ENCODE measurements at places on chromosomes 12 and 14. TPM values are rescaled to one million over a fixed set of nuclear protein-coding genes. Genes with fewer than 3 reads are reported as not detected.

CAPRIN2 gene
- 19.1 TPM for total RNA-seq

TTC6 gene
- total RNA-seq, result not detected

RESF1 gene
- 164 TPM for total RNA-seq

CDH24 gene
- 1.8 TPM for total RNA-seq

LHX5 gene
- total RNA-seq, result not detected

IL25 gene
- total RNA-seq, result not detected

RFX4 gene
- not detected for total RNA-seq

GRCh38 chr14:92404421-92404820, 81.5 kb downstream of the SLC24A4 start:
- DNase-seq, result no peak

DNA sequence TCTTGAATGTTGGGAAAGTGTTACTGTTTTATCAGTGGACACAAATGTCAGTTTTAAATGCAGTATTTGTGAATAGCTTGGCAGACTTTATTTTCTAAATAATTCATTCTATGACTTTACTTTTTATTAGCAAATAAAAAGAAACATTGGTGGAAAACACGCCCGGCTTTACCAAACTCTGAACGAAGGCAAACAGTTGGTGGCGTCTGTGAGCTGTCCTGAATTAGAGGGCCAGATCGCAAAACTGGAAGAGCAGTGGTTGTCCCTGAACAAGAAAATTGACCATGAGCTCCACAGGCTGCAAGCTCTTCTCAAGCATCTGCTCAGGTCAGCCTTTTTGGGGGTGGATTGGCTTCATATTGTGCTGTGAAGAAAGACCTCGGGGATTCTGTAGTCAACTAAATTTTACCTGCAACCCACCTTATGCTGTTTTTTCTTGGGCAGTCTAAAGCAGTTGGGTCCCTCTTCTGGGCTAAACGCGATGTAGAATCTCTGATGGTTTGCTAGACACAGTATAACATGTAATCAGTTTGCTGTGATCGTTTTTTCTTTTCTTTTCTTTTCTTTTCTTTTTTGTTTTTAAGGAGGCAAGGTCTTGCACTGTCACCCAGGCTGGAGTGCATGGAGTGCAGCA, 156.4 kb downstream of the ESR2 start:
- DNase-seq, result no peak

DNA sequence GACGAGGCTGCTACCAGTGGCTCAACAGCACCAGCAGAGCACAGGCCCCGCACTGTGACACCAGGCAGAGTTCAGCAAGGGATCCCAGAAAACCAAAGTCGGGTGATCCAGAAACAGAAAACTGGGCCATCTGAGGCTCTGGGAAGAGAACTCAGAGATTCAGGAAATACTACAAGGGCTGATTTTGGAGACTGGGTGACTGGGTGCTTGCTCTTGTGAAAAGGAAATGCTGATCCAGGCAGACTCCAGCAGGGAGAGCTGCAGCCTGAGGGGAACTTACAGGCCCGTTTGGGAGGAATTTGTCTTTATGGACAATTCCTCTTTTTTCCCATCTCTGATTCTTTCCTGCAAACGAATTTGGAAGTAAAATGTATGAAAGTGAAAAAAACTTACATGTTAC, 28.2 kb downstream of the FOXN3 start:
- no peak for DNase-seq

- DNase-seq, result peak; percentile 2
Measured at GRCh38 chr14:104353921-104354701, 215.7 kb downstream of the KIF26A start.

- DNase-seq, result peak; percentile 50
Measured at GRCh38 chr12:14417715-14418114, 52.2 kb downstream of the ATF7IP start.

DNA sequence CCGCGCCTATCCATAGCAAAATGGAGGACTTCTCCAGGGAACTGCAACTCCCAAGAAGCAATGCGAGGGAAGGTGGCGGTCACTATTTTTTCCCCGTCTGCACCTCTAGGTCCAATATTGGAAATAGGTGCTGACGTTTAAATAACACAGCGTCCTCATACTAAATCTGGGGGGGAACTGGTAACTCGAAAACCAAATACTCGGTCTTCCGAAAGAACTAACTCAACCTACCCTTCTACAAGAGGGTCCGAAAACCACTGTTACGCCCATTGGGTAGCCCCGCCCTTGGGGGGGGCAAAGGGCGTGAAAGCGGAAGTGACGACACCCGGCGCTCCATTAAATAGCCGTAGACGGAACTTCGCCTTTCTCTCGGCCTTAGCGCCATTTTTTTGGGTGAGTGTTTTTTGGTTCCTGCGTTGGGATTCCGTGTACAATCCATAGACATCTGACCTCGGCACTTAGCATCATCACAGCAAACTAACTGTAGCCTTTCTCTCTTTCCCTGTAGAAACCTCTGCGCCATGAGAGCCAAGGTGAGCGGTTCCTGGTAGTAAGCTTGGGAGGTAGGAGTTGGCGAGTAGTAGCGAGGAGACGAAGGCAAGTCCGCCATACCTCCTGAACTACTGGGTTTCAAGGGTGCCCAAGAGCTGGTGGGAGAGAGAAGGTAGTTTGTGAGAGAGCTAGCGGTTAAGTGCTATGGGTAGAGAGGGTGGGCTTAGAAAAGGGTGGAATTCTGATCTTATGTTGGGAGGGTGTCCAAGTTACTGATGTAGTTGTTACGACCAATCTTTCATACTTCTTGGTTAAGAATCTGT, at the start of gene RPL41:
Gene RPL41 (plus strand): TSS at position 367 of the 815 bp plus-strand sequence.
- peak; percentile 84 for DNase-seq

GRCh38 chr12:117816-118345, 51.3 kb downstream of the IQSEC3 start:
- DNase-seq, result no peak

DNA sequence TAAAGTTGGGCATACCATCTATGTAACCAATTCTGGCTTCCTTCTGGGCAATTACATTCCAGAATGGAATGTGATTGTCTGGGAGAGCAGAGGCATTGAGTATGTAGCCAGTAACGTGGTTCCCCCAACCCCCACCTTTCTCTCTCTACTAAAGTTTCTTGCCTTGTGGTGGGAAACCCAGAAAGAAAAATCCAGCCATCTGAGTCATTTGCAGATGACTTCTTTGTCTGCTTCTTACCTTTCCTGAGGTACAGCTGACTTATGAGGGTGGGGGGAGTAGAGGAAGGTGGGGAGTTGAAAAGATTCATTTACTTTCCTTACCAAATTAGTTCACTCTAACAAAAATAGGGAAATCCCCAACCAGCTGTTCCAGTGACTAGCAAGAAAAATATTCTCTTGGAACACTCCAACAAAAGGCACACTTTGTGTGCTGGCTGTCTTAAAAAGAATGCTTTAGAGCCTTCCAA, 112.1 kb upstream of the FRMD6 start:
- DNase-seq, result no peak

DNA sequence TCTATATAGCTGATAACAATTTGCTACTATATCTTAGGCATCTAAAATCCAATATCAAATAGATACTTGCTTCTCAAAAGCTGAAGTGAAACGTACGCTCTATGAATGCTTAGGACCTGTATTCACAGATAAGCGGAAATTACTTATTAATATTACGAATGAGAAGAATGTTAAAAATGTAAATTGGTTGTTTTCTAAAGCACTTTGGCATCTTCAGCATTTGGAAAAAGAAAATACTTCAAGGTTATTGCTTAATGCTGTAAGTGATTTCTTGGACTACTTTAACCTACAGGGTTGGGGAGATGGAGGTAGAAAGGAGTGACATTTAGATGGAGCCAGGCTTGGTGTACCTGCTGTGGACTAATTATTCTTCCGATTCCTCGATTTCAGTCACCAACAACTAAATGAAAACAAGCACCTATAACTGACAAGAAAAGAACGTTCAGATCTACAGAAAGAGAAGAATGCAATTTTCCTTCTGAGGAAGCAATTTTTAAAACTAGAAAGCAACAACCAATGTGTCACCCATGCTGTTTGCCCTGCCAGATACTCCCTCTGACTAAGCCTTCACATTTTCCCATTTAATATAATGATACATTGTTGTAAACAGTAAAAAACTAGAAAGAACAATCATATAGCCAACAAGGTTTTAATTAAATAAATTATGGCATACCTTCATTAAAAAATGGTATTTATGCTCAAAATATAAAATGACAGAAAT, 49.3 kb downstream of the SLC25A21 start:
- no peak for DNase-seq

GRCh38 chr14:72443991-72444441, 449.9 kb downstream of the DPF3 start:
- no peak for DNase-seq

DNA sequence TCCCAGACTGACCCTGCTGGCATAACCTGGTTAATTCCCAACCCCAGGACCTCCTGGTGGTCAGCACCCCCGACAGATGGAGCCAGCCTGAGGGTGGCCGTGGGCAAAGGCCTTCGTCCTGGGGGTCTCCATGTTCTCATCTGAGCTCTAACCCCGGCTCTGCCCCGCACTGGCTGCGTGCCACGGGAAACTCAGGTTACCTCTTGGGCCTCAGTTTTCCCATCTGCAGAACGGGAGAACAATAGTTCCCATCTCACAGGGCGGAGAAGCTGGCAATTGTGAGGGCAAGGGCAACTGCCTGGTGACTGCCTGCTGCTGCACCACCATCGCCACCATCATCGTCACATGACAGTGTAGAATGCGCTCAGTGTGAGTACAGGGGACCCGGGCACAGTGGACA, 77.9 kb downstream of the RFLNA start:
- DNase-seq, result no peak

- no peak for DNase-seq
Measured at GRCh38 chr12:110579535-110580253, 3.4 kb downstream of the PPTC7 start.

DNA sequence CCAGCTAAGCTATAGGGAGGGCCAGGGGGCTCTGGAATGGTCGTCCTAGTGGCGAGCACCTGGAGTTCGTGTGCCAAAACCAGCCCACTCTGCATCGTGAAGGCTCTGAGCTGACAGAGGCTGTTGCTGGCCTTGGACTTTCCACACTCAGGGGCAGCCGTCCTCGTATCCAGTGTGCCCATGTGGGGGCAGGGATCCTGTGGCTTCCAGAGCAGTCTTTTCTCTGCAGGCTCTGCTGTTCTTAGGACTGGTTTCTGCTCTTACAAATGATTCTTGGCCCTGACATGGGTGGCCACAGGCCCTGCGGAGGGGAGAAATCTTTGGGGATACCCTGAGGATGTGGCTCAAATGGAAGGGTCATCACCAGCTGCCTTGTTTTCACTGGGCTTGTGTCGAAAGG, 177.4 kb upstream of the FKBP4 start:
- DNase-seq, result no peak

DNA sequence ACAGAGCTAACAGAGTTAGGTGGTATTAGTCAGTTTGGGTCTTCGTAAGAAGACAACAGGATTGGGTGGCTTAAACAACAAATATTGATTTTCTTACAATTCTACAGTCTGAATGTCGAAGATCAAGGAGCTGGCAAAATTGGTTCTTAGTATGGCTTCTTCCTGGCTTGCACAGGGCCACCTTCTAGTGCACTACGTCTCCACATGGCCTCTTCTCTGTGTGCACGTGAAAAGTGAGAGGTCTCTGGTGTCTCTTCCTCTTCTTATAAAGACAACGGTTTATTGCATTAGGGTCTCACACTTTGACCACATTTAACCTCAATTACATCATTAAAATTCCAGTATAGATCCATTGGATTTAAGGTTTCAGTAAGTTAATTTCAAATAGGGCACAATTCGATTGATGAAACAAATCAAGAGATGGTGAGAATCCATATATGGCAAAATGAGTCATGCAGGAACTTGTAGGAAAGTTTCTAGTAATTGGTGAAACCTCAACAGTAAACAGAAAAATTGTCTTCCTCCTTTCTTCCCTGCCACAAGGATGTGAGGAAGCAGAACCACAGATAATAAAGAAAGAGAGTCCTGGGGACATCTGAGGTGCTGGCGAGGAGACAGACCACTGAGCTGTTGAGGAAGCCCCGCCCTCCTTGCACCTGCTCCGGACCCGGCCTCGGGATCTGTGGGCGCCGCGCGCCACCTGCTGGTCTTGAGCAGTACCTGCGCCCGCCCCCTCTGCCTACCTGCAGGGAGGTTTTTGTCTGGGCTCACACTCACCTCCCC, 846.7 kb downstream of the TMEM121 start:
- DNase-seq, result peak; percentile 63

- no peak for DNase-seq
Measured at GRCh38 chr12:32120419-32120818, 13.8 kb downstream of the BICD1 start.

DNA sequence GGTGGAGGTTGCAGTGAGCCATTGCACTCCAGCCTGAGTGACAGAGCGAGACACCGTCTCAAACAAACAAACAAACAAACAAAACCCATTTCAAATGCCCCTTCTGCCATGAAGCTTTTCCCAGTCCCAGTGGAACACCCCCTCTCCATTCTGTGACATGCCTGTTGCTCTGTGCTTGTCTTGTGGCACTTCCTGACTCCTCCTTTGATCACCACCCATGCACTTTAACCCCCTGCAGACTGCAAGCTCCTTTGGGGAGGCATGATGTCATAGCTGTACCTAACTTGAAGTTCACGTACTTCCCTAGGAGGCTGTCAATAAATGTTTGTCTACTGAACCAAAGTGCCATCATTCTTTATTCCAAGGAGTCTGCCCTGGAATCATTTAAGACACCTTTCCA, 64.7 kb downstream of the TMCC3 start:
- DNase-seq, result no peak

GRCh38 chr12:116650585-116651087, 87.2 kb downstream of the SPRING1 start:
- no peak for DNase-seq

DNA sequence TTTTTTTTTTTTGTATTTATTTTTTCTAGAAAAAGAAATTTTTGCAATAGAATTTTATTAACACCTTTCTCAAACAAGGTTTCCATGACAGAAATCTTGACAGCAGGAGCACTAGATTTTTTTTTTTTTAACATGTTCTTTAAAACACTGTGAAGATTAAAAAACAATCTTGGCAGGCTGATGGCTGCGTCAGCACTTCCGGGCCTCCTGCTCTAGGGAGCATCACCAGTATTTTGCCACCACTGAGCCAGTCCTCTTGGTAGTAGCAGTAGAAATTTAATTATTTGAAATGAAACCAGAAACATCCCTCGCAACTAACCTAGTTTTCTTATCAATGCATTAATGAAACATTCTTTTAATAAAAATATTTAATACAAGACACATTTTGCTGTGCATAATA, 99.6 kb downstream of the APAF1 start:
- DNase-seq, result no peak

GRCh38 chr14:102474934-102475333, 34.6 kb downstream of the ANKRD9 start:
- no peak for DNase-seq

DNA sequence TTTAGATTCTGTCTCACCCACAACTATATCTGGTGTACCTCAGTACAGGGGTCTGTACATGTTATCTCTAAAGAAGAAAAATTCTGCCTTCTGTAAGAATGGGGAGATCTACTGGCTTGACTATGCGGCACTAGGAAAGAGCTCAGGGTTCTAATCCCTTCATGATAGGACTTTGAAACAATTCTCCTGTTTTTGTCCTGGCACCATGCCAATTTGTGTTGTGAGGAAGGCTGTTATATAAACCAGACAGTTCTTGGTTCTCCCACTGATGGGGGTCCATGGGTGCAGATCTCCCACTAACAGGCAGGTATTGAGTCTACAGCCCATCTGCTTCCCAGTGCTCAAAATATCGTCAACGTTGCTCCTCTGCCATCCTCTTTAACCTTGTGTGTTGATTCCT, 883.7 kb downstream of the GALC start:
- DNase-seq, result no peak

- DNase-seq, result peak; percentile 2
Measured at GRCh38 chr12:109735051-109735521, 21.5 kb downstream of the FAM222A start.

All from T-helper 17 cell (primary cell).